ENCODE measurements at places on chromosomes 6 and 20. TPM values are rescaled to one million over a fixed set of nuclear protein-coding genes. Genes with fewer than 3 reads are reported as not detected.

- H3K27ac ChIP-seq: no peak overlapping the region
- H3K4me1 ChIP-seq: no peaks in the 10 kb centered on the region
- no peak overlapping the region for H3K4me3 ChIP-seq
- no peaks in the 10 kb centered on the region for H3K36me3 ChIP-seq
- no peak for DNase-seq
These were observed 81.6 kb upstream of the SNAP25 start for GRCh38 chr20:10137032-10137431.

- H3K27ac ChIP-seq: no peak overlapping the region
- no peak overlapping the region for H3K4me3 ChIP-seq
- no peaks in the 10 kb centered on the region for H3K27me3 ChIP-seq
- no peaks in the 10 kb centered on the region for H3K36me3 ChIP-seq
- H3K4me1 ChIP-seq: no peaks in the 10 kb centered on the region
- no peak for DNase-seq
These were observed 9.9 kb downstream of the ANKRD66 start for GRCh38 chr6:46756469-46757213.

DNA sequence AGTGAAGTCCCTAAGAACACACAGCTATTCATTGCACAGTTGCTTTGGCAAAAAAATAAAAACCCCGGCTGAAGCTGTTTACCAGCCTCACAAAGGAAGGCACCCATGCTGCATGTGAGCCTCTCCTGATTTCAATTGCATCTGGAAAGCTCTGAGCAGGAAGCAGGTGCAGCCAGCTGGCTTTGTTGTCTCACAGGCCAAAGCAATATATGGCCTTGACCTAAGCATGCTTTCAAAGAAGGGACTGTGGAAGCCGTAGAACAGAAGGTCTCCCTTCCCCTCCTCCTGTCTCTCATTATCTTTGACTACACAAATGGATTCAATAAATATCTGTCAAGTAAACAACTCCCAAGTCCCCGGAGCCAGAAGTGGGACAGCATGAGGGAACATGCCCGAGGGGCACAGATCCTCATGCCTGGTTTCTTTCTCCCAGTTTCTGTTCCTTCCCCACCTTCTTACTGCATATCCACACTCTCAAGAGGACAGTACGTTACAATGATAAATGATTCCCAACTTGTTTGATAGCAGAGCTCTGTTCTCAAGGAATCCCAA lies 57.2 kb upstream of the PCSK2 start:
- no peaks in the 10 kb centered on the region for H3K4me1 ChIP-seq
- no peaks in the 10 kb centered on the region for H3K27me3 ChIP-seq
- no peak overlapping the region for H3K4me3 ChIP-seq
- DNase-seq: no peak

The DHX35 gene
- total RNA-seq: 10.2 TPM

DNA sequence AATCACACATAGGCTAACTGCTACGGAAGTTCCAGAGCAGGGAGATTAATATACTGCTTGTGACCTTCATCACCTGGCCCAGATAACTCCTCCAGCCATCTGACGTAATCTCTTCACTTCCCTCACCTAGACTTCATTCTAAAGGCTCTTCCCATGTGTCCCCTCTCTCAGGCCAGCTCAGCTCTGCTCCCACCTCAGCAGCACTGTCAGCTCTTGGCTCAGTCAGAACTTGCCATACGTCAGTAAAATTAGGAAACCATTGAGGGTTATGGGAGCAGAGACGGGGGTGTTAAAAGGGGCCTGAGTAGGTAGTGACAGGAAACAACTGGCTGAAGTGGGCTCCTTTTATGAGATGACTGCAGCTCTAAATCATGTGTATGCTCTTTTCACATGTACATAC lies 101.5 kb downstream of the KIF6 start:
- no peaks in the 10 kb centered on the region for H3K4me1 ChIP-seq
- H3K36me3 ChIP-seq: no peaks in the 10 kb centered on the region
- H3K27me3 ChIP-seq: no peaks in the 10 kb centered on the region
- no peak overlapping the region for H3K4me3 ChIP-seq
- no peak overlapping the region for H3K27ac ChIP-seq

GRCh38 chr6:31453259-31453658 lies 44.7 kb upstream of the MICB start:
- H3K27me3 ChIP-seq: peaks cover 13% of the 10 kb centered on the region
- H3K4me1 ChIP-seq: no peaks in the 10 kb centered on the region
- H3K27ac ChIP-seq: no peak overlapping the region

The CPNE5 gene
- total RNA-seq: 2.0 TPM

GRCh38 chr6:40287296-40287850 lies 299.8 kb downstream of the LRFN2 start:
- H3K4me3 ChIP-seq: no peak overlapping the region
- no peak for DNase-seq
- no peaks in the 10 kb centered on the region for H3K36me3 ChIP-seq
- H3K4me1 ChIP-seq: no peaks in the 10 kb centered on the region

- DNase-seq: no peak
- no peaks in the 10 kb centered on the region for H3K36me3 ChIP-seq
- no peak overlapping the region for H3K27ac ChIP-seq
- H3K27me3 ChIP-seq: no peaks in the 10 kb centered on the region
These were observed 26.5 kb downstream of the PTPRK start for GRCh38 chr6:128493877-128494276.

GRCh38 chr20:18665135-18665534 lies 77.3 kb downstream of the DTD1 start:
- no peaks in the 10 kb centered on the region for H3K36me3 ChIP-seq
- H3K27ac ChIP-seq: no peak overlapping the region
- H3K4me1 ChIP-seq: no peaks in the 10 kb centered on the region
- DNase-seq: no peak

The SLC25A27 gene
- total RNA-seq: 1.7 TPM

The MCHR2 gene
- not detected for total RNA-seq

GRCh38 chr6:36246506-36247268 lies 23.2 kb upstream of the PNPLA1 start:
- no peak for DNase-seq
- H3K4me1 ChIP-seq: peaks cover 19% of the 10 kb centered on the region
- H3K4me3 ChIP-seq: no peak overlapping the region

The VGLL2 gene
- not detected for total RNA-seq

GRCh38 chr20:45920462-45921336 lies 8.7 kb upstream of the PLTP start:
- no peak for DNase-seq
- no peaks in the 10 kb centered on the region for H3K4me1 ChIP-seq
- H3K27me3 ChIP-seq: peaks cover 4% of the 10 kb centered on the region
- no peak overlapping the region for H3K4me3 ChIP-seq
- H3K27ac ChIP-seq: no peak overlapping the region

The GRIK2 gene
- not detected for total RNA-seq

The CCM2L gene
- not detected for total RNA-seq

The CST5 gene
- total RNA-seq: not detected

The BMP7 gene
- total RNA-seq: not detected

The SRMS gene
- 0.16 TPM for total RNA-seq

The OR2H2 gene
- total RNA-seq: not detected

DNA sequence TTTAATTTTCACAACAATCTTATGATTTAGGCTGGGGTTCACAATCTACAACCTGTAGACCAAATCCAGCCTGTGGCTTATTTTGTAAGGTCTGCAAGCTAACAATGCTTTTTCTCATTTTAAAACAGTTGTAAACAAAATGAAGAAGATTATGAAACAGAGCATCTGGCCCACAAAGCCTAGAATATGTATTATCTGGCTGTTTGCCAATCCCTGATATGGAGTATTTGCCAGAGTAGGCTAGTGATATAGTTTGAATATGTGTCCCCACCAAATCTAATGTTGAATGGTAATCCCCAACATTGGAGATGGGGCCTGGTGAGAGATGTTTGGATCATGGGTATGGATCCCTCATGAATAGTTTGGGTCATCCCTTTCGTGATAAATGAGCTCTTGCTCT lies 201.8 kb downstream of the DHX35 start:
- DNase-seq: no peak
- H3K36me3 ChIP-seq: no peaks in the 10 kb centered on the region
- no peak overlapping the region for H3K27ac ChIP-seq
- no peak overlapping the region for H3K4me3 ChIP-seq
- H3K4me1 ChIP-seq: no peaks in the 10 kb centered on the region
- H3K27me3 ChIP-seq: no peaks in the 10 kb centered on the region

DNA sequence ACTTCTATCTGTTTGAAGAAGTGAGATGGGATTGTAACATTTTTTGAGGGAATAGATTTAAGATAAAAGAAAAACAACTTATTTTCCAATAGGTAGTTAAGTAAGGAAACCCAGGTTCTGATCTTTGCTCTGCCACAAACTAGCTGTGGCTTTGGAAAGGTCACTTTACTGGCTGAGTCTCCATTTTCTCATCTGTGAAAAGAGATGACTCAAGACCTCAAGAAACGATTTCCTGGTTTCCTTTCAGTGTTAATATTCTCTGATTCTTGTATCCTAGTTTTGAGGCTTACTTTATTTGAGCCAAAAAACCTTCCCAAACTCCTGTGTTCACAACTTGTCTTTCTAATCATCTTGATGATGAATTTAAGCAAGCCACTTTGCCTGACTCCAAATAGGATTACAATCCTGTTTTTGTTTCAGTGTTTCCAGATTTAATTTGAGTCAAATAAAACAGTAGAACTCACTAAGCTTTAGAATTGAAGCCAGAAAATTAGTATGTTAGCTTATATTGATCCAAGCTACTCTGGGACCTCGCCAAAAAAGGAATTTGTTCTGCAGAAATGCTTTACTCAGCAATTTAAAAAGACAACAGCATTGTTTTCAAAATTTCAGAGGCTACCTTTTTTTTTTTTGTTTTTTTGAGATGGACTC lies 51.1 kb downstream of the ENPP1 start:
- no peaks in the 10 kb centered on the region for H3K36me3 ChIP-seq
- H3K27me3 ChIP-seq: no peaks in the 10 kb centered on the region
- H3K27ac ChIP-seq: no peak overlapping the region
- DNase-seq: no peak

DNA sequence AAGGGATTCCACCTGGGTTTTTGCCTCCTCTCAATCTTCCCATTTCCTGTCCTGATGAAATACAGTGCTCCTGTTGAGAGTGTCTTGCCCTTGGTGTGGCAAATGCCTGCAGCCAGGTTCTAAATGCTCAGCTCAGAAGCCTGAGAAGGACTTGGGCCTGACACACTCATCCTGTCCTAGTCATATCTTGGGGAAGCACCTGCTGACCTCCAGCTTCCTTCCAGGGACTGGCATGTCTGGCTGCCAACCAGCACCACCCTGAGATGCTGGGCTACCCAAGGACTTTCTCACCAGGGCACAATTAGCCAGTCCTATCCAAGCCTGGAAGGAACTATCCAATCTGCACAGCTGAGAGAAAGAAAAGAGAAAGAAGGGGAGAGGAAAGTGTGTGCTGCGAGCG lies 43.4 kb downstream of the LRFN2 start:
- H3K4me1 ChIP-seq: no peaks in the 10 kb centered on the region
- H3K4me3 ChIP-seq: no peak overlapping the region
- no peak overlapping the region for H3K27ac ChIP-seq
- DNase-seq: no peak

DNA sequence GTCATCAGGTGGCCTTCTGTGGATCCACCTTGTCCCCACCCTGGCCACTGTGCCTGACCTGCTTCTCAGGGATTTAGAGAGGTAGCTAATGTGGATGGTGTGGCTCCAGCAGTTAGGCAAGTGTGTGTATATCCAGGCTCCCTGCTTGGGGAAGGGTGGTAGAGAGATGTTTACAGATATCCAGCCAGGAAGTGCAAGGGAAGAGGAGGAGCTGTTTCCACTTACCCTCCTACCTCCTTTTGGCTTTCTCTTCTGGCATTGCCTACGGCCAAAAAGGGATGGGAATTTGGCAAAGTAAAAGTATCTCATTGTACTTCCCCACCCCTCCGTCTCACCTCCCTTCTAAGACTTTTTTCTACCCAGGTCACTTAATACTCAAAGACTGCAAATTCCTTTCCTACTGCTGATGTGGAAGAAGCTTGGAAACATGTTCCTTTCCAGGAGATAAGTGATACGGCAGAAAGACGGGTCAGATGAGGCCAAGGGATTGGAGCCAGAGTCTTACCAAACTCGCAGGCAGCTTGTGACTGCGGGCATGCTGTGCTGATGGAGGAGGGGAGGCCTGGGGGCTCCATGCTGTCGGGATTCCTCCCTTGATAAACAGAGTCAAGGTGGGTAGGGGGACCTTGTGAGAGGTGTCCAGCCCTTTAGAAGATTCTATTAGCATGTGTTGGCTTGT lies 253.4 kb downstream of the PRL start:
- H3K36me3 ChIP-seq: no peaks in the 10 kb centered on the region
- H3K27me3 ChIP-seq: no peaks in the 10 kb centered on the region
- no peaks in the 10 kb centered on the region for H3K4me1 ChIP-seq

DNA sequence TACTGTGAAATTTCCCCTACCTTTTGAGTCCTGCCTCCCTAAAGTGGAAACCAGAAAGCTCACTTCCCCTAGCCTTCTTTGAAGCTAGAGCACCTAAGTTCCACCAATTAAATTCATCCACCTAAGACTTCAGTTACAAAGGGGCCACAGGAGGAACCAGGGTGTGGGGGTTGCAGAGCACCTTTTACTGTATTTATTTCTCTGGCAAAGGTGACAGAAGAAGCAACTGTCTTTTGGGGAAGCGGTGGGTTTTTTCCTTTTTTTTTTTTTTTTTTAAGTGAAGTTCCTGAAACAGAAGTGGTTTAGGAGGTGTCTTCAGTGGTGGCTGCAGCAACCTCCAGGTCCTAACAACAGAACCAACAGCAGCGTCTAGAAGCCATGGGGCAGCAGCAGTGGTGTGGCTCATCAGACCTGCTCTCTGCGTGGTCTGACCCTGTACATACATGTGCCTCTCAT lies 13.1 kb downstream of the PSMB9 start:
- peak; percentile 62 for DNase-seq
- H3K4me3 ChIP-seq: no peak overlapping the region
- no peaks in the 10 kb centered on the region for H3K27me3 ChIP-seq
- peaks cover 2% of the 10 kb centered on the region for H3K36me3 ChIP-seq

The TAGAP gene
- total RNA-seq: 178 TPM

DNA sequence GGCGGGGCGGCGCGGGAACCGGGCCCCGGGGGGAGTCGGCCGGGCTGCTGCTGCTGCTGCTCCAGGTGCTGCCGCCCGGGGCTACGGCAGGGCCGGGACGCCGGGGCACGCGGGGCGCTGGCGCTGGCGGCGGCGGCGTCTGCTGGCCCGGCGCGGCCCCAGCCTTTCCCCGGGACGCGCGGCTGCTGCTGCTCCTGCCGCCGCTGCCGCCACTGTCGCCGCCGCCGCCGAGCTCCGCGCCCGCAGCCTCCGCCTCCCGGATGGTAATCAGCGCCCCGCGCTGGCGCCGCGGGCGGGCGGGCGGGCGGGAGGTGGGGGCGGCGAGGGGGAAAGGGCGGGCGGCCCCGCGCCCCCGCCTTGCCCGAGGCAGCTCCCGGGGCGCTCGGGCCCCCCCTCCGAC lies 306 bp downstream of the EBF4 start:
- H3K27ac ChIP-seq: no peak overlapping the region
- H3K4me1 ChIP-seq: peaks cover 29% of the 10 kb centered on the region
- no peak for DNase-seq

The IP6K3 gene
- not detected for total RNA-seq

The ABHD16B gene
- total RNA-seq: not detected

Measured in natural killer cell (primary cell).